Vagina (tissue), 2 donors: ENCODE measurements at places on chromosomes 2 and 18. TPM values are rescaled to one million over a fixed set of nuclear protein-coding genes. Genes with fewer than 3 reads are reported as not detected.

DNA sequence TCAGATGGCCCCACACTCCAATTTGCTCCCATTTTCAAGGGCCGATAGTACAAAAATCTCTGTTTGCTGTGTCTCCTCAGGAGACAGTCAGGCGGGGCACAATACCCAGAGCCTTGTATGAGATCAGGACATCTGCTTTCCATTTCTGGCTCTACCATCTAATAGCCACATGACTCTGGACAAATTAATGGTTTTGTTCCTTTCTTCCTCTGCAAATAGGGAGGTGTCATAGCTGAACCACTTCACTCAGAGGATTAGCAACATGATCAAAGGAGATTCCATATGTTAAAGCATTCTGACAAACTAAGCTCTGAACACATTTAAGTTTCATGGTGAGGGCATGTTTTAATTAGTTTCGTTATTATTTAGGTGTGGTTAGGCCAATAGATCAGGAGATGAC is 602.1 kb upstream of the SYT4 start:
- no peaks in the 10 kb centered on the region for H3K36me3 ChIP-seq
- H3K27me3 ChIP-seq = no peaks in the 10 kb centered on the region
- peaks cover 17% of the 10 kb centered on the region for H3K4me1 ChIP-seq
- DNase-seq = no peak

GRCh38 chr2:117980783-117981676 is 32.8 kb downstream of the CCDC93 start:
- H3K27me3 ChIP-seq = no peaks in the 10 kb centered on the region
- no peak for DNase-seq
- peaks cover 7% of the 10 kb centered on the region for H3K4me1 ChIP-seq
- no peak overlapping the region for H3K4me3 ChIP-seq

DNA sequence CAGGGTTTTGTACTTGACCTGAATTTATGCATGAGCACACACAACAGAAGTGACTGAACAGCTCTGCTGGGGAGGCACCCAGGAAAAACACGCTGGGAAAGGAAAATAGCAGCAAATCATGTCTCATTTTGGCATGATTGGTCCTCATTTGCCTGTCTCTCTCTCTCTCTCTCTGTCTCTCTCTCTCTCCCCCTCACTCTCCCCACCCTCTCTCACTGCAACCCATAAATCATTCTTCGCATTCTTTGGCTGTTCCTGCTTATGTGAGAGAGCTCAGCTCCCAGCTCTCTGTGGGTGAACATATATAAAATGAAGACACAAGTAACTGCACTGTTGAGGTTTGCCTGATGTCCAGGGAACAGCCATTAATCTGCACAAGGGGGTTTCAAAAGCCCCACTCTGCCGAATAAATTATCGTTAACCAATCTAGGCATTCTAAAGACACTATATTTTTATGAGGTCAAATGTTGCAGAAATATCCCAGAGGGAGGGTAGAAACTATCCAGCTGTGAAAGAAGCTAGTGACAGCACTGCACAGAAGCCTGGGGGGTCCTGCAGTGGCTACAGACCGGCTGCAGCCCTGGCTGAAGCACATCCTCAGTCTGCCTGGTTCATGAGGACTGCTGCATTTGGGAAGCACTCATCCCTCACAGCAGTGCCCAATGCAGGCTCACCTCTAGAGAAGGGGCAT is 260.3 kb downstream of the AFF3 start:
- no peak for DNase-seq
- H3K36me3 ChIP-seq = no peaks in the 10 kb centered on the region
- no peaks in the 10 kb centered on the region for H3K27me3 ChIP-seq
- H3K4me1 ChIP-seq = peaks cover 5% of the 10 kb centered on the region
- no peak overlapping the region for H3K27ac ChIP-seq
- no peak overlapping the region for H3K4me3 ChIP-seq

The GALNT3 gene
- total RNA-seq = 7.4 TPM

DNA sequence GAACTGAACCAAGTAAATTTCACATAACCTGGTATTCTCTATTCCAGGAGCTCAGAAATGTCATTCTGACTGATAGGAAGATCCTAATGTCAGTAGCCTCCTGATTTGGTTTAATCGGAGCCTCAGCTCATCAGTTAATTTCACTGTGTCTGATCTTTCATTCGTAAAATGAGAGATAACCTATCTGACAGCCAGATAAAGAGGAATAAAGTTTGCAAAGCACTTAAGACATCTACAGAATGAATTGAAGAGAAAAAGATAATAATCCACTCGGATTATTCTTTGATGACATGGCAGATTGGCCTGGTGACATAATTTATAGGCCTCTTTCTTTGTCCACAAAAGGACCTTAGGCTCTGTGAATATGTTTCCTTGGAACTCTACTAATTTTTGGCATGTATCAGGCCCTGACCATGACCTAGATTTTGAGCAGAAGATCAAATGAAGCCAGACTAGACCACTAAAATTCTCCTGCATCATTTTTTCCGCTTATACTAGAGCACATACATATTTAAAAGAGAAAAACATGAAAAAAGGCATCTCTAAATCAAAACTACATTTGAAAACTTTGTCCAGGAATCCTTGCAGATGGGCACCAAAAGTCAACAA is 312.4 kb downstream of the MTX2 start:
- H3K27me3 ChIP-seq = no peaks in the 10 kb centered on the region
- no peaks in the 10 kb centered on the region for H3K36me3 ChIP-seq
- peaks cover 13% of the 10 kb centered on the region for H3K4me1 ChIP-seq
- H3K4me3 ChIP-seq = no peak overlapping the region

The ZRANB3 gene
- 1.5 TPM for total RNA-seq
